Stimulated activated CD8-positive, alpha-beta memory T cell treated with anti-CD3 and anti-CD28 coated beads, Interleukin-7, amount 100 ng/mL, for 24 hours (primary cell): ENCODE measurements at places on chromosomes 7 and 10.

- DNase-seq = no peak
Observed at GRCh38 chr10:44993922-44994751, 6.6 kb upstream of the ZNF22 start.

- no peak for DNase-seq
Observed at GRCh38 chr7:87119581-87119980, 32.7 kb upstream of the DMTF1 start.

DNA sequence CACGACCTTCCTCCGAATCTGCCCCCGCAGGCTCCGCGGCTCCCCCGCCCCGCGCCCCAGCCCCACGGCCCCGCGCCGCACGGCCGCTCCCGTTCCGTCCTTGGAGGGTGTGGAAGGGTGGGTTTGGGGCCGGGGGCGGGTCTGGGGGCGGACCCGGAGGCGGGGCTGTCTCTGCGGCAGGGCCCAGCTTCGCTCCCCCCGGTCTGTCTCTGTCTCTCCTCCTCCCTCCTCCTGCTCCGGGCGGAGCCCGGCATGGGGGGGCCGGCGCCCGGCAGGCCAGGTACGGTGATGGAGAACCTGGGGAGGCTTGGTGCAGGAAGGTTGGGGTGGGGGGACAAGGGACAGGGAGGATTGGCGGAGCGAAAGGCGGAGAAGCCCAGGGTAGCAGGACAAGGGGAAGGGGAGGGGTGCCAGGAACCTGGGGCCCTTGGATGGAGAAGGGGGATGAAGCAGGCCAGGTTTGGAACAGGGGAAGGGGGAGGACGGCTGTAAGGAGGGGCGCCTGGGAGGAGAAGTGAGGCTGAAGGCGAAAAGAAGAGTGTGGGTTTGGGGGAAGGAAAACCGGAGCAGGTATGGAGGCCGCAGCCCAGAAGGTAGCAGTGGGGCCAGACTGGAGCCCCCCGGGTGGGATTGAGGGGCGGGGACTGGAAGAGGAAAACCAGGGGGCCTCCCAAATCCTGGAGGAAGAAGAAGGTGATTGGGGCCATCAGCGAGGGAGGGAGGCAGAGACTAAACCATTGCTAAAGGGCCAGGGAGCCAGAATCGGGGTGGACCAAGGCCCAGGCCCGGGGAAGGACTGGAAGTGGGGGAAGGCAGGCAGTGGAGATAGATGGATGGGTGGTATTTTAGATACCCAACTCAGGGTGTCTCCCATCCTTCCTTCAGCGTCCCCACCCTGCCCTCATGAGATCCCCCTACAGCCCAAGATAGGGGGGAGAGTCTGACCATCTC is at the start of gene NYAP1:
Gene NYAP1, plus strand, starts transcription at position 206 of the 951 bp plus-strand sequence. CDS start 1,385 bp downstream, outside the sequence.
- no peak for DNase-seq

DNA sequence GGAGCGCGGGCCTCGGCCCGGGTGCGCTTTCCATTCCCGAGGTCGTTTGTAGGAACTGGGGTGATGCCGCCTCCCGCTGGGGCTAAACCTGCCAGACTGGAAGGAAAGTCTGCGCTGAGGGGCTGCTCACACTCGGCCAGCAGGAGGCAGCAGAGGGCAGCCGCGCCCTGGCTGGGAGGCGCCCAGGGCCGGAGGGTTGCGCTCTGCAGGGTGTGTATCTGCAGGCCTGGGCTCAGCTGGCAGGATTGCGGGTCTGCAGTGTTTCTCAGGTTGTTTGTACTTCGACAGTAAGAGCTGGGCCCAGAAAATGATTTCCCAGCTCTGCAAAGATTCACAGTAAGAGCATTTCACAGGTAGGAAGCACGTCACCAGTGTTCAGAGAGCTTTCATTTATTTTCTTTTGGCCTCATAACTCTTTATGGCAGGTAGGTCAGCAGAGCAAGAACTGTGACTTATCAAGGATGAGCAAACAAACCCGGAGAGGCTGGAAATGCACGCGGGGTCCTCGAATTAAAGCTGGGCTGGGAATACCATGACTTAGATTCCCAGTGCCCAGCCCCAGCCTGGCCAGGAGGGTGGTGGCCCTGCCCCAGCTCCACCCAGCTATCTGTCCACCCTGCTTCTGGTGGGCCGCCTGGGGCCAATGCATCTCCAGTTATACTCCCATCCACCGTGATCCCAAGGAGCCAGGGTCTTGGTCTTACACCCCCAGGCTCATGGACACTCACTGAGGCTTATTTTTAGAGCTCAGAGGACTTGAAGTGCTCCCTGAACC is 15.2 kb upstream of the PPP2R2D start:
- DNase-seq = peak; percentile 72

DNA sequence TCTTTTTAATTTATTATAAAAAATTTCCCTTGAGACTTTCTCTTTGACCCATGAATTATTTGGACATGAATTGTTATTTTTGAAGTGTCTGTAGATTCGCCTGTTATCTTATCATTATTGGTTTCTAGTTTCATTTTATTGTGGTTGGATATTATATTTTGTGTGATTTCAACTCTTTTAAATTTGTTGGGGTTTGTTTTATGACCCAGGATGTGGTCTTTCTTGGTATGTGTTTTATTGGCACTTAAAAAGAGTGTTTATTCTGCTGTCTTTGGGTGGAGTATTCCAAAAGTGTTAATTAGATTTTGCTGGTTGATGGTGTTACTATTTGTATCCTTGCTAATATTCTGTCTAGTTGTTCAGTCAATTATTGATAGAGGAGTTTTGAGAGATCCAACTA is 50.5 kb upstream of the GPR141 start:
- DNase-seq = no peak

DNA sequence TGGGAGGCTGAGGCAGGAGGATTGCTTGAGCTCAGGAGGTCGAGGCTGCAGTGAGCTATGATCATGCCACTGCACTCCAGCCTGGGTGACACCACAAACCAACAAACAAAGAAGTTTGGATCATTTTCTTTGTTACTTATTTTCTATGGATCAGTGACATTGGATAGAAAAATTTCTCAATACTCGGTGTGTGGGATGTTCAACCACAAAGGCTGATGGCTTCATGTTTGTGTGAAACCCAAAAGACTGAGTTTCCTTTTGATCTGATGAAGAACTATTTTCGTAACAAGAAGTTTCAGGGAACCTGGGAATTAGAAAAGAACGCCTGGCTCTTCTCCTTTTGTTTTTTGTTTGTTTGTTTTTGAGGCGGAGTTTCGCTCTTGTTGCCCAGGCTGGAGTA is 104.0 kb downstream of the HOXA1 start:
- no peak for DNase-seq

DNA sequence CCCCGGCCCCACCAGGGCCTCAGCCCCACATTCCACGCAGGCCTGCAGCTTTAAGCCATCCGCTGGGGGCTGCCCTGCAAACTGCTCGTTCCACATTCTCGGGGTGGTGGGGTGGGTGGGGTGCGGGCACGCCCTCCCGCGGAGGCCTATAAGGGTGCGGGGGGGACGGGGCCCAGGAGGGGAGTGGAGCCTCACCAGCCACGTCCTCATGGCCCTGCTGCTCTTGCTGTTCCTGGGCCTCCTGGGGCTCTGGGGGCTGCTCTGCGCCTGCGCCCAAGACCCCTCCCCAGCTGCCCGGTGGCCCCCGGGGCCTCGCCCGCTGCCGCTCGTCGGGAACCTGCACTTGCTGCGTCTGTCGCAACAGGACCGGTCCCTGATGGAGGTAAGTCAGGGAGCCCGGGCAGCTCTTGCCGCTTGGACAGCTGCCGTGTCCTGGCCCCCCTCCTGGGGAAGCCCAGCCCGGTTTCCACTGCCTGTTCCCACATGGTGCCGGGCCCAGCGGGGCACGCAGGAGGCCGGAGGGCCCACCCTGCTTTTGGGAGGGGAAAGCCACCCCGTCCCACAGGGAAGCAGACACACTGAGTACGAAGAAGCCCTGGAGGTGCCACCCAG is at the start of gene CYP2W1:
Gene CYP2W1, plus strand, starts transcription at position 178 of the 612 bp plus-strand sequence. Its CDS starts 31 bp downstream, at position 209.
- DNase-seq = no peak

DNA sequence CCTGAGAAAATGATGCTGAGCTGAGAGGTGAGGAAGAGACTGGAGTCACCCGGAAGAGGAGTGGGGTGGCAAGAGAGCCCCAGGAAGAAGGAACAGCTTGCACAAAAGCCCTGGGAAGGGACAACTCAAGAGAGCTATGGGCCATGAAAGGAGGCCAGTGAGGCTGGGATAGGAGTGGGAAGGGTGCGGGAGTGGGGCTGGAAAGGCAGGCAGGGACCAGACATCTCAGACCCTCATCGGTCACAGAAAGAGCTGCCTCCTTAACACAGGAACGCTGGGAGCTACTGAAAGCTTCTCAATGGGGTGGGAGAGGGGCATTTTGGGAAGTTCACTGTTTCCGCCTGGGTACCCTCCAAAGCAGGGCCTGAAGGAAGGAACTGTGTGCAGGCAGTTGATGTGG is 122.0 kb upstream of the UNC5B start:
- no peak for DNase-seq

GRCh38 chr10:92110039-92110794 is 180.7 kb downstream of the CPEB3 start:
- DNase-seq = no peak

GRCh38 chr10:75936841-75937240 is 505.4 kb downstream of the LRMDA start:
- no peak for DNase-seq

- DNase-seq = no peak
Observed at GRCh38 chr7:107641676-107642075, 19.0 kb upstream of the SLC26A4 start.

DNA sequence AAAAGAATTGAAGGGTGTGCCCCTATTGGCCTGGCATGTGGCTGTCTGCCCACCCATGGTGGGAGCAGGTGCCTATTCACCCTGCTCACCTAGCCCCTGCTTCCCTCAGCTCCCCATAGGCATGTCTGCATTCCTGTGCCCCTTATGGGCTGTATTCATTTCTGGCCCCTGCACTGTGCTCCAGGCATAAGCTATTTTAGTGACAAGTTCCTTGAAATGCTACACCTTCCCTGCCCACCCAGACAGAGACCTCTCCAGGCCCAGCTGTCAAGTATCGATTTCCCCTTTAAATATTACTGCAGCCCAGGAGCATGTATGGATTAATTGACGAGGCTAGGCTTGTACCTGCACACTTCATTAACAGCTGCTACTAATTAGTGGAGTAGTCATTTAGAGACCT is 235.4 kb downstream of the RPS24 start:
- no peak for DNase-seq

DNA sequence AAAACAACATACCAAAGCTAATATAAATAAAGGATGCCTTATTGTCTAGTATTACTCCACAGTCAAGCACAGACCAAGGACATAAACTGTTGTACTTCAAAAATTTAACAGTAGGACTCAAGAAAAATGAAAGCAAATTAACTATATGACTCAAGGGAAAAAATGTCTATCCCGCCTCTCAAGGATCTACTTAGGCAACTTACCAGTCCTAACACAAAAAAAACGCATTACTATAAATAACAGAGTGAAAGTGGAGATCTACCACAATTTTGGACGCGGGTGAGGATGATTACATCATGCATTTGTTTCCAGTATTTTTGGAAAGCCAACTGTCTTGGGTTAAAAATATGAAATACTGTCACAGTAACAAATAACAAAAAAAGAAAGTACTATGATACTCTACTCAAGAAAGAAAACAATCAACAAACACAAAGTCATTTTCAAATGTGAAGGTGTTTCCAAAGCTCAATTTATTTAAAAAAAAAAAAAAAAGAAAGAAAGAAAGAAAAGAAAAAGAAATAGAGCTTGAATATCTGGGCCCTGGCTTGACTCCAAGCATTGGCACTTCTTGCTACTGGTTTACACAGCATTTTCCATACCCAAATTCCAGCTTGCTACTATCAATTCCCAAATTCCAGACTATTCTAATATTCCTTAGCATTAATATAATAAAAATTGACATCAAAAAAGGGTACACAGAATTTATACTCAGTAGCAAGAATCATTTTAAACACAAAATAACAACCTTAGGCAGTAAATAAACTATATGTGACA is 99.4 kb downstream of the RSU1 start:
- no peak for DNase-seq

GRCh38 chr10:31004611-31005193 is 27.0 kb downstream of the ZNF438 start:
- DNase-seq = no peak

DNA sequence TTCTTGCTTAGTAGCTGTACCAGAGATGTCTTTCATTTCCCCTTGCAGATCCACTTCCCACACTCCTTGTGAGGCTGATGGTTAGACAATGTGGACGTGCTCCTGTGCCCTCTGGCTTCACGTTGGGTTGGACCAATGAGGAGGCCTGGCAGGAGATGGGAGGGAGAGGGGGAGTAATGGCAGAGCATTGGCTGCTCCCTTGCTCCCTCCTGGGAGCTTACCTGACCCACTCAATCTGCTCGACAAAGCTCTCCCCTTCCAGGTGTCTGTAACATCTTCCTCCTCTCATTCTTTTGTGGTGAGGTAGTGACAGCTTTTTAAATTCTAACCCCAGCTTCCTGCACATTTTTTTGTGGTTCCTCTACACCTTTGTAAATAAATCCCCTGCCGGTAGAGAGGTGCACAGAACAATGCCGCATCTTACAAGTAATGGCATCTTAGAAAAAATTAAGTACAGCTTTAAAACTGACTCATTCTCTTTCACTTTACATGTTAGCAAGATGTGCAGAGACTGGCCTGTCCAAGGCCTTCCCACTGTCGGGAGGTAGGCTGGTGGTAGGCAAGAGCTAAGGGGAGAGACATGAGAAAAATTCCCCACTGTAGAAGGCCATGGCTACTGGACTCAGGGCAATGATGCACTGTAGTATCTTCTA is 134.3 kb downstream of the HTR7 start:
- no peak for DNase-seq

DNA sequence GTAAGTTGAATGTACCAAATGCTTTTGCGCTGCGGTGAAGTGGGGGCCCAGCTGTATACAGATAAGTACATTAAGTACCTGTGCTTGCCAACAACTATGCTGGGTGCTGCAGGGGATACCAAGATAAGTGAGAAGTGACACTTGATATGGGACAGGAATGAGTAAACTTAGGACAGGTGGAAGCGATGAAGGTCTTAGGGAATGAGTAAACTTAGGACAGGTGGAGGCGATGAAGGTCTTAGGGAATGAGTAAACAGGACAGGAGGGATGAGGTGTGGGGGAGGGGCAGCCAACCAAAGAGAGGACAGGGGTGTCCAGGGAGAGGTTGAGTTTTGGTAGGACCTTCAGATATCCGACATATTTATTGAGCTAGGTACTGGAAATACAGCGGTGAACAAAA is 1.4 kb downstream of the MDH2 start:
- no peak for DNase-seq

GRCh38 chr10:33333260-33334101 is 986 bp downstream of the NRP1 start:
- DNase-seq = no peak

GRCh38 chr7:17663061-17663675 is 277.1 kb downstream of the SNX13 start:
- no peak for DNase-seq

GRCh38 chr10:47349941-47350371 is 1.8 kb downstream of the RBP3 start:
- no peak for DNase-seq

DNA sequence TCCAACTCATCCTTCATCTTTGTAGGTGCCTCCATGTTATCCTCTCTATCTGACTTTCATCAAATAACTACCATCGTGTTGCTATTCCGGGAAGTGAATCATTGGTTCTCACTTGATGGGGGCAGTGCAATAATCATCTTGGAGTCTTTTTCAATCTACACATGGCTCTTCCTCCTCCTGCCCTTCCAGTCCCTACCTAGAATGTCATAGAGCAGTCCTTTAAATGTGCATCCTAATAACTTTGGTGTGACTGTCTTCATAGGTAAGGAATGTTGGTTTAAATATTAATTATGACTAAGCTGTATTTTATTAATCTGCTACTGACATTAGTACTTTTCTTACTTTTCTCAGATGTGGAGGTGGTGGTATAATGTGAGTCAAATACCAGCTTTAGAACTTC is 8.4 kb upstream of the CDK14 start:
- no peak for DNase-seq
